ENCODE measurements at places on chromosomes 3 and 15.

GRCh38 chr15:68414591-68414990, 17.4 kb downstream of the ITGA11 start:
- no peak for DNase-seq

- DNase-seq, result no peak
Measured at GRCh38 chr3:130707902-130708601, 38.6 kb downstream of the PIK3R4 start.

DNA sequence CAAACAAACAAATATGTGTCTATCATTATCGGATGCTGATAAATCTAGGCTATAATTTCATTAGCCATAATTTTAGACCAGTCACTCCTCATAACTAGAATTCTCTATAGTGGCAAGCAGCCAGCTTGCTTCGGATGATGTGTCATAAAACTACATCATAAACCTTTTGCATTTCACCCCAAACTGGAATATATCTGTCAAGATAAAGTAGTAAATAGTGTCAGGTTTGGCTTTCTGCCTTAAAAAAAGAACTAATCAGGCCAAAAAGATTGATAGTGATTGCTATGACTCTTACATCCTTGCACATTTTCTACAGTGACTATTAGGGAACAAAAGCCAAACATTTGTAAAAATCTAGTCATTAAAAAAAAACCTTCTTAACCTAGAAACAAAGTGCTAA, 51.0 kb downstream of the DPPA2 start:
- DNase-seq, result no peak

- DNase-seq, result no peak
Measured at GRCh38 chr3:47588587-47588986, 9.9 kb upstream of the CSPG5 start.

- no peak for DNase-seq
Measured at GRCh38 chr3:144840866-144841265, 869.2 kb downstream of the DIPK2A start.

DNA sequence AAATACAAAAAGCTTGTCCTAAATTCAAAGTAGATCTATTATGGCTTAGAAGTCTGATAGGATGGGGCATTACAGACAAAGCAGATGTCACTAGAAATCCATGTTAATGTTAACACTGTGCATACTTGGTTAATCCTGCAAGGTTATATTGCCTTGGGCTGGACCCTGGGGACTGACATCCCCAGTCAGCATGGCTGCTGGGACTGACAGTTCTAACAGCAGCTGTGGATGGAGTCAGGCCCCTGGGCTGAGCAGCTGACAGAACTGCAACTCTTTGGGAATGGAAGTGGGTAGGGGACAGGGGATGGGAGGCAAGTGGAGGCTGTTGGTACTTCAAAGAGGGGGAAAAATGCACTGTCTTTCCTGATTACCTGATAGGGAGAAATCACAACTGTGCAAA, 7.5 kb downstream of the P2RY1 start:
- no peak for DNase-seq

DNA sequence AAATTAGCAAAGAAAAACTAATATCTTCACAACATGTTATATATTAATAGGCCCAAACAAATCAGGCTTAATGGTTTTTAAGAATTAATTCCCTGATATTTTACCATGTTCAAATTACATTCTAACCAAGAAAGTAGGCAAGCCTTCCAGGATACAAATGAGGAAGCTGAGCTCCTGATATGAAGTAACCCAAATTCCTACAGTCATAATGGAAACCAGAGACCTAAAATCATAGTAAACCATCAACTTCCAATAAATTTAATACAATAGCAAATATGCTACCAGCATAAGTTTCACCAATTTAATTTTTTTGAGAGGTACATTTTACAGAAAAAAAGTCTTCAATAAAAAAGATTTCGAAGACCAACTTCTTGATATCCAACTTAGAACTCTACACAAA, 3.8 kb downstream of the DCBLD2 start:
- no peak for DNase-seq

DNA sequence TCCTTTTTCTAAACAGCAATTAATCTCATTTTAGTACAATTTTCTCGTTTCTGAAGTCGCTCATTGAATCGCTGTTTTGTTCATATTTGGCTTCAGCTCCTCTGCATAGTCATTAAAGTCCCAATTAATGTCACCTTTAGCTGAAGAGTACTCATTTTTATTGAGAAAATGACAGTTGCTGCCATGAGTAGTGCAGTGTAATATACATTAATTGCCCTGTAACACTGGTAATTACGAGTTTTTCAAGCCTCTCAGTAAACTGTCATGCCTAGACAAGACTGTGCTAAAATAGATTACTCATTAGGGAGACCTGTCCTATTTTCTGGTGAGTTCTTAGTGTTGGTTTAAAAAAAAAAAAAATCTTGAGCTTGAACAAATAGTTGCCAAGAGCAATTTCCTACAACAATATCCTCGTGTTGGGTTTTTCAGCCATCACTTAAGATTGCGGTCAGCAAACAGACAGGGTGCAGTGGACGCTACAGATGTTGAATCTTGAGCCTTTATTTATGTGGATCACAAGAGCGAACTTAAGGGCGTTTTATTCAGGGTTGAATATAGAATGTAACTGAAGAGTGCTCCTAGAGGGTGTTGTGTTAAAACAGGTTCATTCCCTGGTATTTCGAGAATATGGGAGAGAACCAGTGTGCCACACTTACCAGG, 176.0 kb downstream of the CDIN1 start:
- DNase-seq, result no peak

DNA sequence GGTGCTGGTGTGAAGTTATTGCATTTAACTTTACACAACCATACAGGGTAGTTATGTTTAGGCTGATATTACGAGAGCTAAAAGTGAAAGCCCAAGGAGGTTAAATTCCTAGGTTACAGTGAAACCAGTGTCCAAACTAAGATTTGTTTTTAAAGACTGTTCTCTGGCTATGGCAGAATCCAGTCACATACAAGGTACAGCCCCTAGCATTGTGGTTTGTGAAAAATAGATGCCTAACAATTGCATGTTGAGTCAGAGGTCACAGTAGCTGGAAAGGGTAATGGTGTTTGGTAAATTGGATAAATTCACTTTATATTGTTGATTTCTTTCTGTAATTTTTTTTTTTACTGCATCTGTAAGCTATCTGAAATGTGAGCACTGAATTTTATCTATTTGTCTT, 614.6 kb upstream of the TBL1XR1 start:
- DNase-seq, result no peak

- DNase-seq, result no peak
Measured at GRCh38 chr3:103684904-103685303, 1250.1 kb downstream of the ZPLD1 start.

DNA sequence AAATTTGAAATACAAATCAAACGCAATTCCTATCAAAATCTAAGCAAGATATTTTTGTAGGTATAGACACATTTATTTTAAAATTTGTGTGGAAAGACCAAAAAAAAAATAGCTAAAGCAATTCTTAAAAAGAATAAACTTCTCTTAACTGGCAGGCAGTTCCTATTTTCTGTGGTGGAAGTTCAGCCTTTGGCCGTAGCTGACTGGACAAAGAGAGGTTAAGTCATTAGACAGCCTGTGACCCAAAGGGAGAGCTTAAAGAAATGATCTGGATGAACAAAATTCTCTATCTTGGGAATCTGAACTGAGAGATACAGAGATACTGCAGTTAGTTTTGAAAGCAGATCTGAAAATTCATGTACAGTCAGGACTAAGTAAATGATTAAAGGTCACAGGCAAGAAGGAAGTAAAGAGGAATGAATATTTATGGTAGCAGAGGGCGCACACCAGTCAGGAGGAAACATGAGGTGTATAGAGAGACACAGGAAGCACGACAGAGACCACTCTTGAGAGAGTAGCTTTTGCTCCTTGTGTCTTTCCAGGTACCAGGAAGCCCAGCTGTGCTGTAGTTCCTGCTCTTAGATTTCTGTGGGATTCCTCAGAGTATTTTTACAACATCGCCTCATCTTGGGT, 57.5 kb downstream of the TPRG1 start:
- no peak for DNase-seq

- DNase-seq, result no peak
Measured at GRCh38 chr3:69588170-69588569, 151.1 kb upstream of the MITF start.

DNA sequence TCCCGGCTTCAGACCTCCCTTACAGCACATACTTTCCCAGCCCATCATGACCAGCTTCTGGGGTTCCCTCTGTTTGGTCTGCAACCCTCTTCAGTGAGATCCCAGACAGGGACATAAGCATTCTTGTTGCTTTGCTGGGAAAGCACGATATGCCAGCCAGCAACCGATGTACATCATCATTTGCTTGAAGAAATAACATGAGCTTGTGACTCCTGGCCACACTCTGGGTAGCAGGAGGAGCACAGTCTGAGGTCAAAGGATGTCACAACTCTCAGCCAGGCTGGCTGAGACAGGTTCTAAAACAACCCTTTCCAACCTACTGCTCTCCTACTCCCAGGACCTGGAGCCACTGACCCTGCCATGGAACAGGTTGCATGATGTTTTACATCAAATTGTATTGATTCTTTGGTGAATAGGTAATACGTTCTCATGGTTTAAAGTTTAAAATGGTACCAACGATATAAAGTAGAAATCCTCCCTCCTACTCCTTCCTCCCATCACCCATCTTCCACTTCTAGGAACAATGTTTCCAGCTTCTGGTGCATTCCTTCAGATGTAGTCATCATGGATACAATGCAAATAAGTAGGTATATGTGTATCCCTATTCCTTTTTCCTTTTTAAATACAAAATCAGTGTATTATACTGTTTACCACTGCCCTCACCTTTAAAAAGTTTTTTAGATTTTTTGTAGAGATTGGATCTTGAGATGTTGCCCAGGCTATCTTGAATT, 190.3 kb downstream of the OPA1 start:
- DNase-seq, result no peak

GRCh38 chr3:174193604-174194003, 665.5 kb upstream of the NAALADL2 start:
- DNase-seq, result no peak

GRCh38 chr3:169298247-169298992, 365.1 kb downstream of the MECOM start:
- no peak for DNase-seq

- no peak for DNase-seq
Measured at GRCh38 chr3:16841904-16842271, 42.9 kb upstream of the PLCL2 start.

DNA sequence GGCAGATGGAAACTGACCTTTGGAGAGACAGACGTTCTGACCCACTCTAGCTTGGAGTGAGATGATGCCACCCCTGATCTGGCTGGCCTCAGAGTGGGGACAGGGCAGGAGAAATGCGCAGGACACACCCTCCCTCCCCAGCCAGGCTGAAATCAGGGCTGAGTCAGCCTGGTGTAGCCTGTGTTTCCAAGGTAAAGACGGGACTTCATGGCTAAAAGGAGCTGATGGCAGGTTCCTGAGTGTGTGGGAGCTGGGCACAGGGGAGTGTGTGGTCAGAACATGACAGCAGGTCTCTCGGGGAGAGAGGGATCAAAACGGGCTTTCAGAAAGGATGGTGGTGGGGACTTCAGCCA, 14.6 kb upstream of the POLG start:
- no peak for DNase-seq

GRCh38 chr3:128340198-128340903, 126.3 kb downstream of the DNAJB8 start:
- no peak for DNase-seq

All from adrenal gland (tissue), 19 donors.